DMS79 treated with DMSO at 0.1 percent for 48 hours (cell line): ENCODE measurements at places on chromosomes 4 and X.
A peak's percentile ranks its signal among the peaks of the same experiment; 100 is the strongest.

GRCh38 chr4:189293459-189293858 is 647.2 kb upstream of the FRG1 start:
- DNase-seq, result no peak

- DNase-seq, result no peak
Observed at GRCh38 chrX:55342533-55343501, 78.1 kb upstream of the PAGE3 start.

DNA sequence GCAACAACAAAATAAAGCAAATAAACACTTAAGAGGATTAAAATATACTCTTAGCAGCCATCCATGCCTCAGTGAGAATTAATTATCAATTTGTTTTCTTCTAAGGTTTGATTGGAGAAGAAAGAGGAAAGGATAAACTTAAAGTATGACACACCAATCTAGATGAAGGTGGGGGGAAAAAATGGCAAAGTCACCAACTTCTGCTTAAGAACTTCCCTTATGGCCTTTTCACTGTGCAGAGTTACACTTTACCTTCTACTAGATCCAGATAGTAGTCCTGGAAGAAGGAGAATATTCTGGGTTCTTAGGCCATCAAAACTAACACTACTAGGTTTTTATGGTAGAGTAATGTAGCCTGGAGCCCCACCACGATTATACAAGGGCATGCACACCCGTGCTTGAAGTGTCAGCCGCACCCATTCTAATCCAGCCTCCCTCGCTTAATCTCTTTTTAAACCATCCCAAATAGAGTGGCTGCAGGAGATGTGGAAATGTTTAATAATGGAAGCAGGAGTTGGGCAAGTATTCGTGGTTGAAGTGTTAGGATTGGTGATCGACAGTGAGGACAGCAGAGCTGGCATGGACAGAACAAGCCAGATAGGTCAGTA is 14.1 kb downstream of the ENPEP start:
- DNase-seq, result no peak

DNA sequence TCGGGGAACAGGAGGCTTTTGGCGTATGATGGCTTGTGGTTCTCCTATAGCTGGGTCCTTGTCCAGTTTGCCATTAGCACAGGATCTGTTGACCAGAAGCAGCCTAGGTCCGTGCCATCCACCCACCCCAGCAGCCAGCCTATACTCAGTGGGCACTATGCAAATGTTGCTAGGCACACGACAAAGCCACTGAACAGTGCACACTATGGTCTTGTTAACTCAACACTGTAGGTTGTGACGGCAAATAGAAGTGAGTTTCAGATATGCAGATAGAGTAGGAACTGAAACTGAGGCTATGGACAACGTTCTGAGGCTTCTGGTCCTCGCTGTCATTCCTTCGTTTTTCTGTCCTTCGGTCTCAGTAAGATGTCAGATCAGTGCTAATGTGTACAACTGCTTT is 541.3 kb upstream of the TENM3 start:
- DNase-seq, result no peak

GRCh38 chr4:11397819-11398610 is 30.7 kb downstream of the HS3ST1 start:
- no peak for DNase-seq

GRCh38 chrX:105646592-105647372 is 175.6 kb upstream of the NRK start:
- DNase-seq, result no peak

GRCh38 chrX:150664290-150664689 is 28.9 kb upstream of the MTMR1 start:
- DNase-seq, result peak; percentile 68

GRCh38 chrX:131704136-131704695 is 160.3 kb downstream of the OR13H1 start:
- DNase-seq, result peak; percentile 66

DNA sequence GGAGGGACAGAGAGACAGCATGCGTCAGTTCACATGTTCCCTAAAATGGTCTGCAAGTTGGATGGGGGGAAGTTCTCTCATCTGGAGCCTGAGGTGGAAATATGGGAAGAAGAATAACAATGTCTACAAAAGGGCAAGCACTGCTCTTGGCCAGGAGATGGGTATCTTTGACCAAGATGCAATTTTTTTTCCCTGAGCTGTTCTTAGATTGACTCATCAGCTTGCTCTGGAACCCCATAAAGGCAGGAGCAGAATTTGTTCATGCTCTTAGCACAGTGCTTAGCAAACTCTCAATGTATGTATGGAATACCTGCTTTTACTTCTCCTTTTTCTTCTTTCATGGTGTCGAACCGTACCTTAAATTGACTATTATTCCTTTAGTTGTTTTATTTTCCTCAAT is 90.5 kb upstream of the ZNF827 start:
- no peak for DNase-seq

GRCh38 chrX:16429406-16429805 is 220.6 kb upstream of the S100G start:
- no peak for DNase-seq

GRCh38 chrX:141439651-141440050 is 144.9 kb downstream of the SPANXA1 start:
- DNase-seq, result no peak

DNA sequence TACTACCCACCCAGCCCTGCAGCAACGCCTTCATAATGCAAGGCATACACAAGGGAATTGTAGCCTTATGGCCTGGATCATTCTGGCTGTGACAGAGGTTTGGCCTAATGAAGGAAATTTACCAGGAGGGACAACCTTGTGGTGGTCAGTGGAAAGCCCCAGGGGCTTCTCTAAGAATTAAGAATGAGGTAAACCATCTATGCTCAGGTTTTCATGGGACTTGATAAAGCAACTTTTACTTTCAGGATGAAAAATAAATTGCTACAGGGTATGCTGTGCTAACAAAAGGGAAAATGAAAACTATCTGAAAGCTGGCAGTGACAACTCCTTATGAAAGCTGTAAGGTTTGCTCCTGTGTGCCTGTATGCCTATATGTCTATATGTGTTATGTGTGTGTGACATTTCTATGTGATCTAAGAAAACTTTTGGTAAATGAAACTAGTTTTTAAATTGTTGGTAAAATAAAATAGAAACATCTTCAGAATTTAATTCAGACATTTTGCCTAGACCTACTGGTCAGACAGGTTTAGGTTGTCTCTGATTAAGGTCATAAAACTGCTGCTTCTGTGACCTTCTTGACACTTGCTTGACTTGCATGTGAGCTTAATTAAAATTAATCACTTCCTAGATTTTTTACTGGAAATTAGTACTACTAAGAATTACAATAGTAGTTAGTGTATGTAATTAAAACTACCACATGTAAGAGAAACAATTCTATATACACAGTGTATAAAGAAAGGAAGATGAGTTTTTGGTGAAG is 19.9 kb upstream of the TXK start:
- no peak for DNase-seq

DNA sequence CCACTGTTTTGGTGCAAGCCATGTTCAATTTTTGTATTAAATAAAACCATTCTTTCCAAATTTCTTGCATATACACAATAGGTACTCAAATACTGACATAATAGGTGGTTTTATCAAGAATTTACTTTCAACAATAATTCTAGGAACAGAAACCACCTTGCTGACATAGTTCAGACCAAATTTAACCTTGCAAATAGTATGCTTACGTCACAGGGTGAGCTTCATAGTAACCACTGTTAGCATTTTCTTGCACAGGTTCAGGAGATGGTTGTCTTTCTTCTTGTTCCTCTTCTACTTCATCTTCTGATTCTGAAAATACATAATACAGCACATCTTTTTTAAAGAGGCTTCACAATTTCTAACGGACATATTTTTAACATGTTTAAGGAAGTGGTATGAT is 17.6 kb downstream of the G3BP2 start:
- DNase-seq, result no peak

- no peak for DNase-seq
Observed at GRCh38 chr4:68865188-68865638, 49.4 kb downstream of the UGT2B10 start.

- no peak for DNase-seq
Observed at GRCh38 chr4:111839141-111839540, 306.1 kb upstream of the FAM241A start.
